ENCODE measurements at places on chromosomes 6 and 20. TPM values are rescaled to one million over a fixed set of nuclear protein-coding genes. Genes with fewer than 3 reads are reported as not detected.
A peak's percentile ranks its signal among the peaks of the same experiment; 100 is the strongest.

The ZNF165 gene
- 5.3 TPM for total RNA-seq

The PRR18 gene
- total RNA-seq, result not detected

The SEMG1 gene
- not detected for total RNA-seq

The PGC gene
- not detected for total RNA-seq

The PLN gene
- not detected for total RNA-seq

The HLA-DMA gene
- 1.3 TPM for total RNA-seq

The OR2W1 gene
- not detected for total RNA-seq

The EPM2A gene
- total RNA-seq, result 2.2 TPM

The NTSR1 gene
- 2.8 TPM for total RNA-seq

The COL21A1 gene
- total RNA-seq, result 0.11 TPM

The PRPH2 gene
- not detected for total RNA-seq

The BTNL2 gene
- total RNA-seq, result not detected

DNA sequence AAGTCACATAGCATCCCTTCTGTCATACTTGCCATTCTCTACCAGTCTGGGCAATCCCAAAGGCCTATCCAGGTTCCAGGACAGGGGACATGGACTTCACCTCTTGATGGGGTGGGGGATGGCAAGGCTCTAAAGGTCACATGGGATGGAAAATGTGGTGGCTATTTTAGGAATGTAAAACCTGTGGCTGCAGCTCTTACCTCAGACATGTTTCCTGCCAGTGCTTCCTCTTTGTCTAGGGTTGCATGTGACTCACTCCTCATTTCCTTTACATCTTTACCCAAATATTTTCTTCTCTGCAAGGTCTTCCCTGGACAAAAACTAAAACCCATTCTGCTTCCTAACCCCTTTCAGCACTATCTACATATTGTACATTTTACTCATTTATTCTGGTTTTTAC lies 135.7 kb downstream of the BTBD3 start:
- peak; percentile 68 for DNase-seq

GRCh38 chr6:87501809-87502572 lies 29.2 kb downstream of the SLC35A1 start:
- no peak for DNase-seq

DNA sequence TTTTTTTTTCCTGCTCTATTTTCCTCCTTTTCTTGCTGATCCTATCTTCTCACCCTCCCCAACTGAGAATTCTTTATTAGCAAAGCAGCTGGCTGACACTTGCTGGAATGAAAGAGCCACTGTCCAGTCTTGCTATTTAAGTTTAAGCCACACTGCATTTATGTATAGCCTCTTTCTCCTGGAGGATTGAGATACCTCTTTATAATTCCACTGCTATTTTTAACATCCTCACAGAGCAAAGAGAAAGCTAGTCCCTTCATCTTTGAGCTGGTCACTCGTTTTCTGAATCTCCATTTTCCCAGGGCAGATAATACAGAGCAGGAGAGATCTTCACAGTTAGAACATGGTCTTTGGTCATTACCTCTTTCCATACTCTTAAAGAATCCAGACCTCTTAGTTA lies 36.0 kb upstream of the EEF1A1 start:
- DNase-seq, result no peak

DNA sequence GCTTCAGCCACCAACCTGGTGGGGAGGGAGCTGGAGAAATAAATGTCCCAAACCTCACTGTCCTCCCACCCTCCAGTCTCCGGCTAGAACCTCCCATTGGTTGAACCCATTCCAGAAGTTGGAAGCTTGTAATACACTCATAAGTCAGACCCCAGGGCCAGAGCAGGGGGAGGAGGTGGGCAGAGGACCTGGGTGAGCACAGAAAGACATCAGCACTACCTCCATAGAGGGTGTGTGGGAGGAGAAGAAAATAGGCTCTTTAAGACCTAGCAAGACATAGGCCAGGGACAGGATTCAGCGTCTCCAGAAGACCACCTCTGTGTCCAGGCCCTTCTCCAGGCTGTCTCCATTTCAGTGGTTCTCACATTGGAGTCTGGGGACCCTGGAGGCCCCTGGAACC lies 73.3 kb upstream of the TOP1 start:
- DNase-seq, result no peak

- peak; percentile 69 for DNase-seq
Observed at GRCh38 chr6:157323966-157324300, 614 bp upstream of the TMEM242 start.

DNA sequence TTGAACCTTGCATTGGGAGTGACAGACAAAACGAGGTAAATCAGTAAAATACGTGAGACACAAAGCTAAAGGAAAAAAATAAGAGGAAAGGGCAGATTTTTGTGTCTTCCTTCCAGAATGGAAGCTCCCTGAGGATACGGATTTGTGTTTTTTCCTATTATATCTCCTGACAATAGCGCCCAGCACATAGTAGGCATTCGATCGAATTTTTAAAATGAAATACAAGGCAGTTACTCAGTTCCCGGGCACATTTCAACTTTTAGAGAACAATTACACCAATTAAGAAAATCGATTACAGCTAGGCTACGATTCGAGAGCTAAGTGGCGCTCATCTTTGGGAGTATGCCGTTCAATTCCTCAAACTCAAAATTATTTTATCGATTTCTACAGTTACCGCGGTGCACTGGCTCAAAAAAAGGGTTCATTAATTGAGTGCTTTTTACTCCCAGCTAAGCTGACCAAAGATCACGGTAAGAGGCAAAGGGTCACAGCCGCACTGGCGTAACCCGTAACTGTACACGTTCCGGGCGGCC lies 443 bp downstream of the RMND1 start:
- DNase-seq, result no peak

- no peak for DNase-seq
Observed at GRCh38 chr6:109791301-109791700, 100.2 kb downstream of the FIG4 start.

GRCh38 chr6:3516092-3516491 lies 59.2 kb upstream of the SLC22A23 start:
- DNase-seq, result no peak

GRCh38 chr6:30611150-30611855 lies 5.7 kb downstream of the PPP1R10 start:
- DNase-seq, result no peak

DNA sequence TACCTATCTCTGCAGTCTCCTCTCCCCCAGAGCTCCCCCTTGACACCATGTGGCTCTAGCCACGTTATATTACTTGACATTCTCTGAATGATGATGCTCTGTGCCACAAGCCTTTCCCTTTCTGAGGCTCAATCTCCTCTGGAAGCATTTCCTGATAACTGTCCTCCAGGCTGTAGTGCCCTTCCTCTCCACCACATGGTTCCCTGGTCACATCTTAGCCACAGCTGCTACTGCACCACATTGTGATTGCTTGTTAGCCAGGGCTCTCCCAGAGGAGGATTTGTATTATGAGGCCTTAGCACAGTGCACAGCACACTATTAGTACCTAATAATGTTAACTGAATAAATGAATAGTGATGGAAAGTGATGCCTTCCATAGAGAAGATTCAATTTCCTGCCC lies 63.9 kb upstream of the RCAN2 start:
- no peak for DNase-seq

GRCh38 chr20:44765701-44766347 lies 20.2 kb downstream of the KCNK15 start:
- DNase-seq, result peak; percentile 31

- peak; percentile 95 for DNase-seq
Observed at GRCh38 chr6:33271468-33272274, at the start of the genes RPS18 and VPS52. RPS18 (plus strand) TSS chr6:33272075; CDS start chr6:33272120, 45 bp downstream. VPS52 (minus strand) TSS chr6:33271876; CDS start chr6:33271675, 201 bp downstream.

DNA sequence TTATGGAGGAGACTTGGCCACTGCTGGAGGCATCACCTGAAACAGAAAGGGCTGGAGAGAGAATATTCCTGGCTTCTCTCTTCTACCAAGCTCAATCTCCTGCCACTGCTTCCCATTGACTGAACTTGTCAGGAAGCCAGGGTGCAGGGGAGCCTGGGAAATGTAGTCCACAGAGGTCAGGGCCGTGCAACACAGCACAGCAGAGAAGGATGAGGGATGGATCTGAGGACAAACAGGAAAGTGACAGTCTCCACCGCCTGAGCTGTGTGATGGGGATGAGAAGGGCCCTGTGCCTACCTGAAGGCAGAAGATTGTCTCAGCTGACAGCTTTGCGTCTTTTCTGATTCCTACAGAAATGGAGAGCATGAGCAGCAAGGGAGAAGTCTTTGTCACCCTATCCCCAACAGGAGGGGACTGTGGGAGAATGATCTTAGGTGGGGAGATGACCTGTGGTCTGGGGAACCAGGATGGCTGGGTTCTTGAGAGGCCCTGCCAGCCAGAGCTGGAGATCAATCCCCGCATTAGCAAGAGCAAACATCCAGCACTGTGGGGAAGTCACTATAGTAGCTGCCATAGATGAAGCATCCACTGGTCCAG lies 114.2 kb downstream of the SNX5 start:
- DNase-seq, result peak; percentile 18

GRCh38 chr20:63900413-63900812 lies 5.5 kb downstream of the DNAJC5 start:
- no peak for DNase-seq

GRCh38 chr6:6588064-6588923 lies at the start of gene LY86:
LY86 (plus strand) TSS chr6:6588720; CDS start chr6:6588735, 15 bp downstream.
- no peak for DNase-seq

GRCh38 chr6:164069350-164069990 lies 655.0 kb downstream of the QKI start:
- no peak for DNase-seq

DNA sequence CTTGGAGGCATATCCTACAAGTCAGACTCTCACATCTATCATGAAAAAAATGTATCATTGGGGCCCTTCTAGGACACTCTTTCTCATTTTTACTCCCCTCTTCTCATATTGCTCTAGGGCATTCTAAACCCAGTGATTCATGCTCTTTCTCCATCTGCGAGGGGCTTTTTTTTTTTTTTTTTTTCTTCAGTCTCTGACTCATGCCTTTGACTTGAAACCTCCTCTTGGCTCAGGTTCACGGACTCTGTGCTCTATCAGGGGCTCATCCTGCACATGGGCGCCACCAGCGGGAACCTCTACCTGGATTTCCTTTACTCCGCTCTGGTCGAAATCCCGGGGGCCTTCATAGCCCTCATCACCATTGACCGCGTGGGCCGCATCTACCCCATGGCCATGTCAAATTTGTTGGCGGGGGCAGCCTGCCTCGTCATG lies 17.8 kb downstream of the SLC22A1 start:
- DNase-seq, result peak; percentile 93

DNA sequence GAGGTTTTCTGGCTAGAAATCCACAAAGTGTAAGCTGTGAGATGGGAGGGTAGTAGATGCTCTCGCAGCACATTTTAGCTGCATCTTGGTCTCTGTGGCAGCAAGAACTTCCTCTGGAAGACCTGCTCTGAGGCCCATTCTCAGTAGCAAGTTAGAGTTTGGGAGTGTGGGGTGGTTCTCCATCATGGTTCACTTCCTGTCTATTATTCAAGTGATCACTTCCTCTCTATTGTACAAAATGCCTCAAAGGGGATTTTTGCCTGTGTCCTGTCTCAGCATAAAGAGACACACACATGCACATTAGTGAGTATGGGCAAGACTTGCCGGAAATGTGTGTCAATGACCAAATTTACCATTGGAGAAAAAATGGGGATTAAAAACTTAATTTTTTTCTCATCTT lies 42.5 kb downstream of the LYRM2 start:
- DNase-seq, result no peak

GRCh38 chr6:158665332-158665731 lies 15.5 kb downstream of the SYTL3 start:
- DNase-seq, result no peak

GRCh38 chr6:70537266-70537665 lies 29.5 kb upstream of the SDHAF4 start:
- DNase-seq, result no peak

DNA sequence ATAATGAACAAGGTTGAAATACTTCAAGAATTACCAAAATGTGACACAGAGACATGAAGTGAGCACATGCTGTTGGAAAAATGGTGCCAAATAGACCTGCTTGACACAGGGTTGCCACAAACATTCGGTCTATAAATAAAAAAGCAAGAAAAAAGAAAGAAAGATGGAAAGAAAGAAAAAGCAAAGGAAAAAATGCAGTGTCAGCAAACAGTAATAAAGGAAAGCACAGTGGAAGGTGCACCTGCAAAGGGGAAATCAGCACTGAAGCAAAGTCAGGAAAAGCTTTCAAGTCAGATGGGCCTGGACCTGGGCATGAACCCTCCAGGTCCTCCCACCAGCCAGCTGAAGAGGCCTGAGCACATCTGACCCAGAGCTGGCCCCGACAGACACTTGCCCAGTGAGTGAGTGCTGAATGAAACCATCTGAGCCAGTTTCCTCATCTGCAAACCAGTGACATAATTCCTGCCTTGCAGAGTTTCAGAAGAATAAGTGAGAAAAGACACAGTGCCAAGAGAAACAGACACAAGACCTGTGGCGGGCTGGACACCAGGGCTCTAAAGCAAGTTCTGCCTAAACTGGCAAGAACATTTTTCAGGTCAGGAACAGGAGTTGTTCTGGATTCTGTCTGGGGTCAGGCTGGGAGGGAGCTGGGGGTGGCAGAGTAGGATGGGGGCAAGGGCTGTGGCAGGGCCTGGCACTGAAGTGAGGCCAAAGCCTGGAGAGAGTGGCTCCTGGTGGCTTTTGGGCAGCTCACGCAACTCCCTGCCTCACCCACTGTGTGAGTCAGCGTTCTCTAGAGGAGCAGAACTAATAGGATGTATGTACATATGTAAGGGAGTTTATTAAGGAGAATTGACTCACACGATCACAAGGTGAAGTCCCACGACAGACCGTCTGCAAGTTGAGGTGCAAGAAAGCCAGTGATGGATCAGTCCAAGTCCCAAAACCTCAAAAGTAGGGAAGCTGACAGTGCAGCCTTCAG lies 23.9 kb upstream of the MICB start:
- no peak for DNase-seq

GRCh38 chr6:30886897-30887255 lies 2.6 kb downstream of the DDR1 start:
- no peak for DNase-seq

- no peak for DNase-seq
Observed at GRCh38 chr20:29497261-29497671, 1760.2 kb upstream of the DEFB115 start.

DNA sequence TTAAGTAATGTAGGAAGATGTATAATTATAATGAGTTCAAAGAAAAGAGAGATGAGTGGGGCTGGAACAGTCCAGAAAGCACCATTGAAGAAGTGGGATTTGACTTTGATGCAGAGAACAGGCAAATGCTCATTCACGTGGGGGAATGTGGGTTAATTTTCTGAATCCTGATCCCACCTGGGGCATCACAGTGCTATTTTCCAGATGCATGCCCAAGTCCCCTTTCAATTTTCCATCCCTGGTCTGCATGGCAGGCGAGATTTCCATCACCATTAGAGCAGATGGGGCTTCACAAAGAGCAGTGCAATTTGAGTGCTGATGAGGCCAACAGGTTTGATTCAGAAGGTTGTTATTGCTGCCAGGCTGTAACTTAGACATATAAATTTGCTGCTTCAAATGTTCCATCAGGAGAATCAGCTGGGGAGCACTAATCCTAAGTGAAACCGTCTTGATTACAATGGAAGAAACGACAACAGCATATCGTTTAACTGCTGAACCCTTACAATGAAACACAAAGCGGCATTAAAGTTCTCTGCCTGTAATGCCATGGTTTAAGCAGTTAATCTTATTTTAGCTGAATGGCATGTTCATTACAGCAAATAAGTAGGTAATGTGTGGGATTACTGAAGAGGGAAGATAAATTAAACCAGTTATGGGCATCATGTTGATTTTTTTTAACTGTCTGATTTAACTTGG lies 45.2 kb downstream of the OSTM1 start:
- DNase-seq, result no peak

GRCh38 chr20:59948828-59949720 lies 8.9 kb downstream of the FAM217B start:
- DNase-seq, result peak; percentile 45
